Neural progenitor cell (in vitro differentiated cells): ENCODE measurements at places on chromosomes 1 and 21. TPM values are rescaled to one million over a fixed set of nuclear protein-coding genes. Genes with fewer than 3 reads are reported as not detected.

Gene RNU1-1
- under 0.01 TPM in 2 replicates for total RNA-seq

Gene ASAP3
- 3.9 and 8.7 TPM in 2 replicates for total RNA-seq

Gene AMPD1
- total RNA-seq, result not detected in 2 replicates

Gene TMCO4
- 0.30 and 0.40 TPM in 2 replicates for total RNA-seq

Gene DMRTB1
- not detected in 2 replicates for total RNA-seq

Gene THBS3
- 19.3 and 30.4 TPM in 2 replicates for total RNA-seq

Gene CIART
- 22.6 and 25.3 TPM in 2 replicates for total RNA-seq

Gene FCGR2B
- total RNA-seq, result 0.15 TPM in 1 of 2 replicates, not detected in the other

GRCh38 chr1:108852221-108852975 is 4.5 kb downstream of the AKNAD1 start:
- DNase-seq, result no peak
- no peaks in the 10 kb centered on the region for H3K27me3 ChIP-seq
- H3K4me1 ChIP-seq, result no peaks in the 10 kb centered on the region
- no peaks in the 10 kb centered on the region for H3K36me3 ChIP-seq

DNA sequence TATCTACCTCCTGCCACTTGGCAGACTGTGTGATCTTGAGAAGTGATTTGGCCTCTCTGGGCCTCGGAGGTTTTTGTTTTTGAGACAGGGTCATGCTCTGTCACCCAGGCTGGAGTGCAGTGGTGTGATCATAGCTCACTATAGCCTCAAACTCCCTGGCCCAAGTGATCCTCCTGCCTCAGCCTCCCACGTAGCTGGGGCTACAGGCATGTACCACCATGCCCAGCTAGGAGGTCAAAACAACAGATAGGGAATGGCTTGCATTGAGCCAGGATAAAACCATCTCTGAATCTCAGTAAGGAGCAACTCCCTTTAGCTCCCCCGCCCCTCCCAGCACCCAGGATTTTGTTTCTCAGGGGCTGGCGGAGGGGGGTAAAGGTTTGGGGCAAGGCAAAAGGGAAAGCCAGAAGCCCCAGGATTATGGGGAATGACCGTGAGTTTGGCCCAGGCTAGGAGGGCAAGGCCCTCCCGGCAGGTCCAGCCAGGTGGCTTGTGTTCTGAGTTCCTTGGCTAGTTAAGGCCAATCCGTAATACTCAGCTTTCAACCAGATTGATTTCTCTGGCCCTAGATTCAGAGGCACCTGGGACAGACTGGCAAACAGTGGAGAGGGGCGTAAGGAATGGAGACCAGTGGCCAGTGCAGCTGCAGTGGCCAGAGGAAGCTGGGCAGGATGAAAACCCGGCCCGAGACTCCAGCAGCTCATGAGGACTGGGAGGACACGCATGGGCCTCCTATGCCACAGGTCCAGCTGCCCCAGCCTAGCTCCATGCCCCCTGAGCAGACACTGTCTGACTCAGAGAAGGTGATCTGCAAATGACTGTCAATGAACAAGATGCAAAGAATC is 130.1 kb downstream of the DMRTB1 start:
- H3K27ac ChIP-seq, result no peak overlapping the region
- no peaks in the 10 kb centered on the region for H3K27me3 ChIP-seq
- H3K36me3 ChIP-seq, result no peaks in the 10 kb centered on the region
- H3K4me1 ChIP-seq, result peaks cover 7% of the 10 kb centered on the region

DNA sequence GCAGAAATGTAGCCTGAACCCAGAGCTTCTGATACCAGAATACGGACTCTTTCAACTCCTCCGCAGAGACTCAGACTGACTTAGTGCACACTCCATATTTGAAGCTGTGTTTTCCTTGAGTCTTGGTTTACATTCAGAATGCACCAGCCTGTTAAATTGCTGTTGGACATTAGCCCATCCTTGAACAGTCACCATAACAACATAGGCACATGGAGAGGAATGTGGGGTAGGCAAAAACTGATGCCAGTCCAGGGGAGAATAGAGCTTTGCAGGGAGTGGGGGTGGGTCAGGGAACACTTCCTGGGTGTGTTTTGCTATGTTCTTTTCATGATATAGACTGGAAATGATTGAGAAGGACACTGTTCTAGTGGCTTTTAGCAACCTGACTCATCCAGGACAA is 76.3 kb upstream of the CACNA1E start:
- H3K36me3 ChIP-seq, result no peaks in the 10 kb centered on the region
- H3K27me3 ChIP-seq, result no peaks in the 10 kb centered on the region
- peaks cover 9% of the 10 kb centered on the region for H3K4me1 ChIP-seq
- H3K4me3 ChIP-seq, result no peak overlapping the region
- DNase-seq, result no peak
- no peak overlapping the region for H3K27ac ChIP-seq

DNA sequence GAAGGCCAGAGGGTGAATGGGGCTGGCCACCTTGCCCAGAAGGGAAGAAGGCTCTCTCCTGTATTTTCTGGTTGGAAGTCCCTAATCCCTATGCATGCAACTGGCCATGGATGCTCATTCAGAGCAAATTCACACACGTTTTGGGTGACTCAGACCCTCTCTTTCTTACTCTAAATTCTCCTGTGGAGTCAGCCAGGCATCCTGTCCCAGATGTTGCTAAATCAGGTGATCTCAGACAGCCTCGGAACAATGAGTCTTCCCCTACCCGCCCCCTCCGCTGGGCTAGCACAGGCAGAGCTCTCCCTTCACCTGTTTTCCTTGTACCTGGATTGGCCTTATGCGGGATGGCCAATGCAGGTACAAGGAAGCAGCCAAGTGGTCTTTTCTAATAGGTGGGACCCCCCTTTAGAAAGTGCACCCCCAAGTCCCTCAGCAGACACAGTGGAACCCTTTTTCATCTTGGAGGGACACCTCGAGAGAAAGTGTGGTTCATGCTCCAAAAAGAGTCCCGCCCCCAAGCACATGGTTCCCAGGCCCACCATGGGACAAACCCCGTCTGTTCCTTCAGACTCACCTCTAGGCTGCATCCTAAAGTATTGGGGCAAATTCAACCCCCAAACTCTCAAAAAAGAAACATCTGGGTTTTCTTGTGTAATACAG is 8.6 kb downstream of the S100A6 start:
- H3K4me1 ChIP-seq, result peaks cover 9% of the 10 kb centered on the region
- H3K4me3 ChIP-seq, result no peak overlapping the region
- no peaks in the 10 kb centered on the region for H3K36me3 ChIP-seq
- no peak for DNase-seq

GRCh38 chr1:87478231-87478630 is 149.6 kb downstream of the LMO4 start:
- H3K36me3 ChIP-seq, result no peaks in the 10 kb centered on the region
- H3K27me3 ChIP-seq, result no peaks in the 10 kb centered on the region
- no peak overlapping the region for H3K4me3 ChIP-seq
- H3K27ac ChIP-seq, result no peak overlapping the region
- no peaks in the 10 kb centered on the region for H3K4me1 ChIP-seq

- no peak for DNase-seq
- no peaks in the 10 kb centered on the region for H3K4me1 ChIP-seq
- no peaks in the 10 kb centered on the region for H3K36me3 ChIP-seq
- H3K27me3 ChIP-seq, result no peaks in the 10 kb centered on the region
- no peak overlapping the region for H3K4me3 ChIP-seq
Observed at GRCh38 chr1:193309936-193310475, 123.6 kb upstream of the B3GALT2 start.

DNA sequence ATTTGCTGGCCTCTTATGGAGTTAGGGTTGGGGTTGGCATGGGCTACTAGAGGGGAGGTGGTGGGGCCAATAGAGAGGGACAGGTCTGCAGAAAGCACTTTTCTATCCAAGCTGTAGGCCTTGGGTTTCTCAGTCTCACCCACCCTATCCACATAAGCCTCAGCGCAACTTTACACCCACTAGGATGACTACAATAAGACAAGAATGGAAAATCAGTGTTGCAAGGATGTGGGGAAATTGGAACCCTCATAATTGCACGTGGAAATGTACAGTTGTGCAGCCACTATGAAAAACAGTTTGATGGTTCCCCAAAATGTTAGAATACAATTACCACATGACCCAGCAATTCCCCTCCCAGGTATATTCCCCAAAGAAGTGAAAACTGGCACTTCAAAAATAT is 14.0 kb upstream of the GSTM4 start:
- H3K27me3 ChIP-seq, result peaks cover 8% of the 10 kb centered on the region
- H3K4me1 ChIP-seq, result peaks cover 9% of the 10 kb centered on the region
- H3K27ac ChIP-seq, result no peak overlapping the region
- no peak overlapping the region for H3K4me3 ChIP-seq

DNA sequence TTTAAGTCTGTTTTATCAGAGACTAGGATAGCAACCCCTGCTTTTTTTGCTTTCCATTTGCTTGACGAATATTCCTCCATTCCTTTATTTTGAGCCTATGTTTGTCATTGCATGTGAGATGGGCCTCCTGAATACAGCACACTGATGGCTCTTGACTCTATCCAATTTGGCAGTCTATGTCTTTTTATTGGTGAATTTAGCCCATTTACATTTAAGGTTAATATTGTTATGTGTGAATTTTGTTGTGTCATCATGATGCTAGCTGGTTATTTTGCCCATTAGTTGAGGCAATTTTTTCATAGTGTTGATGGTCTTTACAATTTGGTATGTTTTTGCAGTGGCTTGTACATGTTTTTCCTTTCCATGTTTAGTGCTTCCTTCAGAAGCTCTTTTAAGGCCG is 50.7 kb upstream of the PDE4B start:
- H3K27ac ChIP-seq, result no peak overlapping the region
- no peak overlapping the region for H3K4me3 ChIP-seq
- no peak for DNase-seq
- no peaks in the 10 kb centered on the region for H3K4me1 ChIP-seq

- H3K36me3 ChIP-seq, result no peaks in the 10 kb centered on the region
- H3K27me3 ChIP-seq, result no peaks in the 10 kb centered on the region
- H3K4me1 ChIP-seq, result no peaks in the 10 kb centered on the region
- DNase-seq, result no peak
- H3K4me3 ChIP-seq, result no peak overlapping the region
- H3K27ac ChIP-seq, result no peak overlapping the region
Observed at GRCh38 chr1:117740496-117740895, 134.6 kb downstream of the TENT5C start.

DNA sequence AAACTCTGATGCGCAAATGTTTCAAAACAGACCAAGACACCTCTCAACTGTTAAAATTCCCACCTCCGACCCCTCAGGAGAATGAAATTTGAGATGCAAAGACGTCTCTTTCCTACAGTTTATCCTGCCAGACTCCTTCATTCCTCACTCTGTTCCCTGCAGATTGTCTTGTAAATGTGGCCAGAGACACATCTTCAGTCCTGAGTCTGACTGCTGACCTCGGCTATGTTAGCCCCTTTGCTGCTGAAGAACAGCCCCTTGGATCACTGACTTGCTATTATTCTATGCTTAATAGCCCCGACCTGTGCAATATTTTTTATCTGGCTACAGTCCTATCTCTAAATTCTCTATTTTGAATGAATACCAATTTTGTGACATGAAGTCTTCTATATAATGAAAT is 16.6 kb upstream of the ESRRG start:
- H3K4me3 ChIP-seq, result peak overlapping the region; percentile 15
- no peaks in the 10 kb centered on the region for H3K36me3 ChIP-seq
- no peak for DNase-seq
- H3K4me1 ChIP-seq, result peaks cover 17% of the 10 kb centered on the region
